ENCODE measurements at places on chromosomes 3 and 15.

DNA sequence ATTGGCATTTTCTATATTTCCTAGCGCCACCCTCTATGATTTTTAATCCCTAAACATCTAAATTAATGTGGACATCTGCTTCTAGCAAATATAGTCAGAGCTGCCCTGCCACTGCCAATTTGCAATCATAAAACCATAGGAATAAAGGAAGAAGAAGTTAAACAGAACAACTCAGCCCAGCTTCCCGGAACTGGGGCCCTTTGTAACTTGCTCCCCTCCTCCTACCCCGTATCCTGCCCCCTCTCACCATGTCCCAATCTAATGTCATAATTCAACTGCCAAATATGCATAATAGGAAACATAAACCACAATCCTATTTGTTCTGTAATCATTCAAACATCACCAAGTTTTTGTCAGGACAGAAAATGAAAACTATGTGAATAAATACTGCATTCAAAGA lies 74.4 kb upstream of the ACP3 start:
- DNase-seq = no peak

DNA sequence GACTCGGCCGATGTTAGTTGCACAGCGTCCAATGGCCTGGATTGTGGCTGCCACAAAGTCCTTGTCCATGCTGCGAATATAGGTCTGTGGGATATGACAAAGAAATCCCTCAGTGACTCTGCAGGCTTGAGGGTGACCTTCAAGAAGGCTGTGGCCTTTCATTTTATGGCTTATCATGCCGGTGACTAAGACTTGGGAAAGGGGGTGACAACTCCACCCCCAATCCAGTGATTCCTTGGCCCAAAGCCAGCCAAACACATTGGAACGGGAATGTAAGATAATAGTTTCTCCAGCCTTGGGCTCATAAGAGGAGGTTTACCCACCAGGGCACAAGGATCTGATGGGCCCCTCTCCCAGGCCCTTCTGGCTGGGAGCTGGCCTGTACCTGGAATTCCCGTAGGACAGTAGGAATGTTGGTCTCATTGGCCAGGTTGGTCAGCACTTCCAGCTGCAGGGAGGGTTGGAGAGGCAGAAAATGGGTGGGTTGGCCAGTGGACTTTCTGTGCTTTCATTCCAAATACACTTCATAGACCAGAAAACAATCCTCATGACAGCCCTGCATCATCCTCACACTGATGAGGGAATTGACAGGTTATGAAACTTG lies 30.7 kb upstream of the CPEB1 start:
- no peak for DNase-seq

DNA sequence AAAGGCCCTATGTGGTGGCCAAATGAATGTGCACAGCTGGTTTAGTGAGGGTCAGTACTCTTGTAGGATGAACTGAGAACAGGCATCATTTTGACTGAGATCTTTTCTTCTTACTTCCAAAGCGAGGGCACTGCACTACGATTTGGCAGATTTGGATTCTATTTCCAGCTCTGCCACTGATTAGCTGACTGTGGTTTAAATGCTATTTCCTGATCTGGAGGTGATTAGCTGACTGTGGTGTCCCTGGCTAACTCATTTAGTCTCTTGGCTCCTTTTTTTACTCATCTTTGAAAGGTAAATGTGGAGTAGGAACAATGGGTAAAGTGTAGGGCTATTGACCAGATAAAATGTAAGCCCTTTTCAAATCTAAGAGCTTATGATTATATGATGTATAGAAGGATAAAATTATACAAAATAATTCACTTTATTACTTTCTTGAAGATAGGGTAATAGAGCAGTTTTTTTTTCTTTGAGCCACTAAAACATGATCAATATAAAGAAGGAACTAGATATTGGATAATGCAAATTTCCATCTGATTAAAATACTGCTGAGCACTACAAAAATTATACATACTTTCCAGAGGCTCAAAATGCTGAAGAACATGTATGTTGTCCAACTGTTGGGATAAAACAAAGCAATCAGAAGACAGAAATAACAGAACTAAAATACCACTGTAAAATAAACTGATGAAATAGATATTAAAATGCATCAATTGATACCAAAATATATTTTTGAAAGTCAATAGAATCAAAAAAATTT lies 39.7 kb upstream of the PLOD2 start:
- no peak for DNase-seq

DNA sequence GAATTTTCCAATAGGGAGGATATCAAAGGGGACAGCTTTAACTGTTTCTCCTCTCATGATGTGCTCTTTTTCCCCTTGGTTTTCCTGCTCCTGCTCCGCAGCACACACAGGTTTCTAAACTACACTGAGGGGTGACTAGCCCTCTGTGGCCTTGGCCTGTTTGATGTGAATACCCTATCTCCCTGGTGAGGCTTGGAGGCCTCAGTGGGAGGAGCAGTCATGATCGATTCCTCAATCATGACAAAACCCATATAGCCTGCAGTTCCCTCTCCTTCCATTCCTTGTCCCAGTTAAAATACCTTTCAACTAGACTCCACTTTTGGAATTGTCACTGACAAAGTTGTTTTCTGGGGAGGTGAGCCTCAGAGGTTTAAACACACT lies 24.0 kb upstream of the USP3 start:
- DNase-seq = no peak

DNA sequence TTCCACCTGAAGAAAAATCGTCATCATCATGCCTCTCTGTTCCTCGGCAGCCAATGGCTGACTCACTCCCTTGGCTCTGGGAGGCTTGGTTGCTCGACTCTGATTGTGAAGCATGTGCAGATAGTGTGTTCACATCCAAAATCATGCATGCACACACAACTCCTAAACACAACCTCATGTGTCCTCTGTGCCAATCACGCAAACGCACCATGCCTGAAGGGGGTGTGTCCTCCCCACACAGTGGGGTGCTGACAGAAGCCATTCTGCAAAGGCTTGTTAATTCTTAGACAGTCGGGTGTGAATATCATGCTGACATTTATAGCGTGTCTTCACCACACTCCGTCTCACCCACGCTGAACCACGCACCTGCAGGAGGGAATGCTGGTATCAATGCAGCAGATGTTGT lies 11.4 kb upstream of the CCDC174 start:
- DNase-seq = no peak

GRCh38 chr15:86879250-86880229 lies 799.9 kb downstream of the AGBL1 start:
- DNase-seq = no peak

GRCh38 chr15:26298659-26299170 lies 435.6 kb upstream of the ATP10A start:
- no peak for DNase-seq

- no peak for DNase-seq
These were observed 70.6 kb downstream of the GAP43 start for GRCh38 chr3:115693868-115694267.

- DNase-seq = no peak
These were observed 204.0 kb downstream of the OSBPL10 start for GRCh38 chr3:31777092-31777491.

DNA sequence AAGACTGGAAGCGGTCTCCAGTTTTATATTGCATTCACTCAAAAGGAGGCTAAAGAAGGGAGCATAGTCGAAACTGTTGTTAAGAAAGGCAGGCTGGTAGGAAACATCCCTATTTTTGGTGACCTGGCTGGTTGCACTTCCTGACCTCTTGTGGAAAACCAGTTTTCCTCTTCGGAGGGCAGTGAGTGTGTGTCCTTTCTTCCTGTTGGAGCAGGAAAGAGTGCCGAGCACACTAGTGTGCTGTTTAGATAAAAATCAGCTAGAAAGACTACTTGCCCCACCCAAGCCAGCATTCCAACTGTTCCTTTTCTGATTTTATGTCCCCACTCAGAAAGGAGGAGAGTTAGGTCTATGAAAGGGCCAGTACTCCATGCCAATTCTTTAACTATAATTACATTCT lies 65.1 kb upstream of the CCR4 start:
- DNase-seq = no peak

DNA sequence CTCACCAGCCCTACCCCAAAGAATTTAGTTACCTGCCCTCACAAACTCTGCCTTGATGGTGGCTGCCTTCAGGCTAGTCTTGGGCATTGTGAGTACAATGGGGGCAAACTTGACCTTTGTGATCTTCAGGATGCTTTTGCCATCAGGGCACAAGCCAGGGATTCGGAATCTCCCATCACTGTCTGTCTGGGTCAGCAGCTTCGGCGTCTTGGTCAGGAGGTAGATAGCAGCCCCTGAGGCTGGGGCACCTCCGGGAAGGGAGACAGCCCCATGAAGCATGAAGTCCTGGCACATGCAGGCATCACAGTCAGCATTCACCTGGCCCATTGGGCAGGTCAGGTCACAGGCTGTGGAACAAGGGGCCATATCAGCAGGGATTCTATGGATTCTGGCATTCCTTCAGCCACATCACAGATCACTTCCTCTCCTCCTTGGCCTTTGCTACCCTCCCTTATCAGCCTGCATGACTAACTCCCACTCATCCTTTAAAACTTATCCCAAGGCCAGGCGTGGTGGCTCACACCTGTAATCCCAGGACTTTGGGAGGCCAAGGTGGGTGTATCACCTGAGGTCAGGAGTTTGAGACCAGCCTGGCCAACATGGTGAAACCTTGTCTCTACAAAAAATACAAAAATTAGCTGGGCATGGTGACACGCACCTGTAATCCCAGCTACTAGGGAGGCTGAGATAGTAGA lies 6.9 kb downstream of the CILP start:
- no peak for DNase-seq

GRCh38 chr3:126216416-126216815 lies 36.0 kb upstream of the ALDH1L1 start:
- DNase-seq = no peak

DNA sequence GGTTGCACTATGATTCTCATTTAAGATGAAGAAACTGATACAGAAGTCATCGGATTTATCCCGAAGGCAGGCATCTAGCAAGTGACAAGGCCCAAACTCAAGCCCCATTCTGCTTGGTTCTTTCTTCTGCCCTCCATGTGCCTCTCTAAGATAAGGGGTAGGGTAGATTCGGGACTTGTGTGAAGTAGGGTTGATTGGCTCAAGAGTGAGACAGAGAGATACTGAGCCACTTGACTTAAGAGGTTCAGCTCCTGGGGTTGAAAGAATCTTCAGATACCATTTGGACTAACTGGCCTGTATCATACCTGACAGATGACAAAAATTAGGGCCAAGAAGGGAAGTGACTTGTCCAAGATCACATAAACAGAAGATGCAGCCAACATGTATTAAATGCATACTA lies 891 bp downstream of the RFT1 start:
- no peak for DNase-seq

GRCh38 chr3:117628823-117629291 lies 919.3 kb downstream of the TUSC7 start:
- DNase-seq = no peak

DNA sequence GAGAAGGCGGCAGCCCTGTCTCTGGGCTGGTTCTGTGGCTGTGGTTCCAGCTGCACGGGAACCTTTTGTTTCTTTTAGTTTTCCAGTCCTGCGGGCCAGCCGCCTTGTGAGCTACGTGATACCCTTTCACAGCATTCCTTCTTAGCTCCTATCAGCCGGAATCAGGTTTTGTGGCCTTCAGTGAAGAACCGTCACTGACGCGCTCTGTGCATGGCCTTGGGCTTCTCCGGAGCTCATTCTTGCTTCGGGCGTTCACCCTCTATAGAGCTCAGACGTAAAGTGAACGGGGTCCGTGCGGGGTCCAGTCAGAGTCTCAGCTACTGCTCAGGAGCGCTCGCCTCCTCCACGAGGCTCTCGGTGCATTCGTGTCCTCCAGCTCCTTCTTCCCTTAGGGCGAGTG lies 166.7 kb downstream of the FAM43A start:
- no peak for DNase-seq

DNA sequence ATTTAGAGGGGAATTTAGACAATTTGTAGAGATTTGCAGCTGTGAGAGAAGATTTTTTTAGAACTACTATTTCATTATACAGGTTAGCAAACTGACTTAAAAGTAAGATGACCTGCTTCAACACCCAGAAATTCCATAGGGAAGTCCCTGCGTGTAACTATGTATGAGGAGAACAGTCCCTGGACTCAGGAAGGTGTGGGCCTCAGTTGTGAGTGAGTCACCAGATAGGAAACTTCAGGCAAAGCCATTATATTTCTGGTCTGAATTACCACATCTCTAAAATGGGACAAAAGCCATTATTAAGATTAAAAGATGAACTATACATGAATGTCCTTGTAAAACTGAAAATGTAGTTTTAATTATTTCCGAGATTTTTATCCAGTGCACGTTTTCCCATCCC lies 488.3 kb upstream of the GOLIM4 start:
- no peak for DNase-seq

GRCh38 chr3:177711637-177712036 lies 514.4 kb upstream of the TBL1XR1 start:
- no peak for DNase-seq

GRCh38 chr3:155906900-155907299 lies 36.5 kb downstream of the GMPS start:
- no peak for DNase-seq

- no peak for DNase-seq
These were observed 168.8 kb upstream of the THRB start for GRCh38 chr3:24663406-24663805.

GRCh38 chr3:186642014-186642413 lies 1.8 kb downstream of the FETUB start:
- peak; percentile 10 for DNase-seq

DNA sequence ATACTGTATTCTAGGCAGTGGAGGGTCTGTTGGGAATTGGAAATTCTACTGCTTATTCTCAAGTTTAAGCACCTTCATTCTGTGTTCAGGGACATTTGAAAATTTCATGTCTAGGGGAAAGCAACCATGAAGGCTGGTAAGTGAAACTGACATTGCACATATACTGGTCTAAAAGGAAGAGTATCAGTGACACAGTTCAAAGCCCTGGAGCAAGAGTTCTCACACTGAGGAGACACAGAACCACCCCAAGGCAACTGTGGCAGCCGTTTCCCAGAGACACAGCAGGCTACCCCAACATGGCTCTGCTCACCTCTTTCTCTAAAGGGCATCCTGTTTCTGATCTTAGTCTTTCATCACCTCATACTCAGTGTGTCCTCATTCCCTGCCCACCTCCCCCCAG lies 67.5 kb downstream of the KCNMB2 start:
- no peak for DNase-seq

DNA sequence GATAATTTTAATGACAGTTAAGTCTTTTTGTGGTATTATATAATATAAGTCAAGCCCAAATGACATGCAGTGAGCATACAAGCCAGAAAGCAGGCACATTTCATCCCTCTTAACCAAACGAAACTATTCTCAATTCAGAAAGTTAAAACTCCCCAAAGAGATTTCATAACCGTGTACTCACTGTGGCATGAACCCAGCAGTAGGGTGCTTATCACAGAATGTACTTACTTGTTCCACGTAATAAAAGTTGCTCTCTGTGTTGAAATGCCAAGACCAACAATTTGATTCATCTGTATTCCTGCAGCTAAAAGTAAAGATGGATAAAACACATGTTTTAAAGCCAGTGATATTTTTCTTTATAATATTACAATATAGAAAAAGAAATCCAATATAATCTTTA lies 12.1 kb downstream of the GK5 start:
- DNase-seq = no peak

GRCh38 chr3:10732292-10732691 lies 83.7 kb upstream of the SLC6A11 start:
- DNase-seq = no peak

Data from activated naive CD4-positive, alpha-beta T cell treated with anti-CD3 and anti-CD28 coated beads, Interleukin-2, amount 50 U/mL, for 72 hours (primary cell).